Thymus (tissue), 14 donors: ENCODE measurements at places on chromosomes 2 and 18.
A peak's percentile ranks its signal among the peaks of the same experiment; 100 is the strongest.

DNA sequence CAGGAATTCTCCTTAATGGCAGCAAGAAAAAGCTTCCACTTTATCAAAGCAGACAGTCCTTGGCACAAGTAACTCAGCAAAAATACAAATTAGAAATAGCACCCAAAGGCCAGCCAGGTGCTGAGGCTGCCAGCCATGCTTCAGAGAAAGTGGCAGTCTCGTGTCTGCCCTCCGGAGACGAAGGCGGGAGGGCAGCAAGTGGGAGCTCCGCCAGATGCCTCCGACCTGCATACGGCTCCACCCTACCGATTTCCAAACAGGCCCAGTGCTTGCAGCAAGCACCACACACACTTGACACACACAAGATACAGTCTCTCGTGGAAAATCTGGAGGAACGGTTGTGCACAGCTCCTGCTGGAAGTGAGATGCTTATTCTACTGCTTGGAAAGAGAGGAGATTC is 134.9 kb upstream of the REV1 start:
- no peak overlapping the region for H3K27ac ChIP-seq
- H3K27me3 ChIP-seq, result no peaks in the 10 kb centered on the region
- no peak for DNase-seq
- H3K4me3 ChIP-seq, result no peak overlapping the region
- no peaks in the 10 kb centered on the region for H3K36me3 ChIP-seq

DNA sequence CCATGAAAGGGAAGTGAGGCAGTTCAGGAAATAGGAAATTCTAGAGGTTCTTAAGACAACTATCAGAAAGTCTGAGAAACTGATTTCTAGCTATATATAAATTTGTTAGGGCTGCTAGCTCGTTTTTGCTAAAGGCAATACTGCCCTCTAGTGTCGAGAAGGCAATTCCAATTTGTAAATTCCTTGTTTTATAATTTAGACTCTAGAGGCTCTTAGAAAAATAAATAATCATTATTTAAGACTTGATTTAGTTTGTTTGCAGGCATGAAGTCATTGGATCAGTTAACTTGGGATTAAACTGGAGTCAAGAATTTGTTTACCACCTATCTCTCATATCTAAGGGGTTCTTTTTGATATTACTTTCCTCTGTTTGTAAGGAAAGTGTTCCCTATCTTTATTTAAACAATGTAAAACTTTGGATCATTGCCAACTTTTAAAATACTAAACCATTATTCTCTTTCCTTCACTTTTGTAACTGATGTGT is 66.2 kb downstream of the ACVR2A start:
- no peaks in the 10 kb centered on the region for H3K4me1 ChIP-seq
- DNase-seq, result peak; percentile 62
- no peaks in the 10 kb centered on the region for H3K36me3 ChIP-seq
- H3K27me3 ChIP-seq, result no peaks in the 10 kb centered on the region
- H3K4me3 ChIP-seq, result no peak overlapping the region
- H3K27ac ChIP-seq, result no peak overlapping the region

GRCh38 chr2:104856086-104856972 is 2.4 kb downstream of the POU3F3 start:
- no peak overlapping the region for H3K27ac ChIP-seq
- H3K27me3 ChIP-seq, result peaks cover 80% of the 10 kb centered on the region
- DNase-seq, result peak; percentile 24
- H3K4me3 ChIP-seq, result peak overlapping the region; percentile 59

- H3K36me3 ChIP-seq, result no peaks in the 10 kb centered on the region
- no peaks in the 10 kb centered on the region for H3K27me3 ChIP-seq
- H3K27ac ChIP-seq, result no peak overlapping the region
- no peak for DNase-seq
- H3K4me3 ChIP-seq, result no peak overlapping the region
Observed at GRCh38 chr18:55856229-55856628, 268.2 kb upstream of the TCF4 start.
